Muscle of leg (tissue), 16 donors: ENCODE measurements at places on chromosomes 2 and 18. TPM values are rescaled to one million over a fixed set of nuclear protein-coding genes. Genes with fewer than 3 reads are reported as not detected.

SIGLEC15 gene
- total RNA-seq: 0.09 TPM

DNA sequence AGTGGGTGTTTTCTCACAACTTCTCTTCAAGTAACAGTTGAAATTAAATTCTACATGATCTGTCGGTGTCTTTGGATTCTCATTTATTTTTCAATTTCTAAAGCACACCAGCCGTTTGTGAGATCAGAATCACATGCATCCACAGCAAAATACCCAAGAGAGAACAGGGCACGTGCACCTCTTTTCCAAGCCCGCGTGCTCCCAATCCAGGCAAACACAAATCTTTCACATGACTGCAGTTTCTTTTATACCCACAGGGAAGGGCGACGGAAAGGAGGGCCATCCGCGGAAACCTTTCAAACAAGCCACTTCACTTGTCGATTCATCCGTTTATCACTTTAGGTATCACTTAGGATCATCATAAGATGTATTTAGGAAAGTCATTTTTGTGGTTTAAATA, 13.0 kb upstream of the DAPL1 start:
- H3K36me3 ChIP-seq: no peaks in the 10 kb centered on the region
- H3K27me3 ChIP-seq: no peaks in the 10 kb centered on the region
- no peak overlapping the region for H3K4me3 ChIP-seq

GRCh38 chr2:9885036-9885684, 41.9 kb downstream of the TAF1B start:
- no peak for DNase-seq
- H3K4me3 ChIP-seq: no peak overlapping the region
- no peaks in the 10 kb centered on the region for H3K27me3 ChIP-seq
- H3K27ac ChIP-seq: no peak overlapping the region

SETBP1 gene
- 20.5 TPM for total RNA-seq

PROM2 gene
- total RNA-seq: 0.66 TPM

DNA sequence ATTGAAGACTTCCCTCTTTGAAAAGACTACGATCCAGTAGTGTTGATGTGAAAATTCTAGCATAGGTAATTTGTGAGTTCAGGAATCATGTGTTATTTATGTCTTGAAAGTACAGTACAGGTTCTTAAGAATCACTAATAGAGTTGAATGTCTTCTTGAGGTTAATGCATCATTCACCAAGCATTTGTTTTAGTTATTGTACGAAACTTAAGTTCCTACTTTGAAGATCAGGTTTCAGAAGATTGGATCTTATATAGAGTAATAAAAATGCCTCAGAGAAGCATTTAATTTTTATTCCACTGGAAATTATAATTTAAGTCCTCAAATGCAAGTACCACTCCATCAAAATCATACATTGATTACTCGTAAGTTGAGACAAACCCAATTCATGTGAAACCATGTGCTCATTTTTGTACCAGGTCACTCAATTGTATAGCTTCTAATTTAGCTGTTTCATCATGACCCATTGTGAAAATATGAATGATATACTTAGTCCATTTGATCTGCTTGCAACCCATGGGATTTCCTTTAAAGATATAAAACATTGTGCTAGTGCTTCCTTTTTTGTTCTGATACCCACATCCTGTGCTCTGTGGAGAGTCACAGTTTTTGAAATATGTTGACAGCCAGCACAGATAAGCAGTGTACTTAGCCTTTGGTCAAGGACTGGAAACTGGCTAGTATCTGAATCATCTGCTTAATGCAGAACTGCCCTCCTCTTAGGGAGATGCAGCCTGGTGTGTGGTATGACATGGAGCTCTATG, 22.5 kb upstream of the RAB27B start:
- no peaks in the 10 kb centered on the region for H3K27me3 ChIP-seq
- H3K36me3 ChIP-seq: no peaks in the 10 kb centered on the region
- no peak for DNase-seq
- no peak overlapping the region for H3K27ac ChIP-seq
- H3K4me1 ChIP-seq: no peaks in the 10 kb centered on the region
- no peak overlapping the region for H3K4me3 ChIP-seq

CLK1 gene
- 122 TPM for total RNA-seq

- H3K4me3 ChIP-seq: no peak overlapping the region
- DNase-seq: no peak
- H3K36me3 ChIP-seq: no peaks in the 10 kb centered on the region
- peaks cover 37% of the 10 kb centered on the region for H3K4me1 ChIP-seq
Observed at GRCh38 chr18:24992491-24992890, 359.5 kb downstream of the ZNF521 start.

BCL2 gene
- total RNA-seq: 19.8 TPM
